Naive thymus-derived CD8-positive, alpha-beta T cell (primary cell): ENCODE measurements at places on chromosomes 7 and 10. TPM values are rescaled to one million over a fixed set of nuclear protein-coding genes. Genes with fewer than 3 reads are reported as not detected.

Gene CPED1
- not detected for total RNA-seq

Gene MAGI2
- 0.58 TPM for total RNA-seq

Gene ZNF33B
- 64.4 TPM for total RNA-seq

Gene ASZ1
- total RNA-seq = not detected

Gene TRPV5
- total RNA-seq = not detected

Gene GNAI1
- 2.0 TPM for total RNA-seq
